ENCODE measurements at places on chromosomes 2 and 18.

DNA sequence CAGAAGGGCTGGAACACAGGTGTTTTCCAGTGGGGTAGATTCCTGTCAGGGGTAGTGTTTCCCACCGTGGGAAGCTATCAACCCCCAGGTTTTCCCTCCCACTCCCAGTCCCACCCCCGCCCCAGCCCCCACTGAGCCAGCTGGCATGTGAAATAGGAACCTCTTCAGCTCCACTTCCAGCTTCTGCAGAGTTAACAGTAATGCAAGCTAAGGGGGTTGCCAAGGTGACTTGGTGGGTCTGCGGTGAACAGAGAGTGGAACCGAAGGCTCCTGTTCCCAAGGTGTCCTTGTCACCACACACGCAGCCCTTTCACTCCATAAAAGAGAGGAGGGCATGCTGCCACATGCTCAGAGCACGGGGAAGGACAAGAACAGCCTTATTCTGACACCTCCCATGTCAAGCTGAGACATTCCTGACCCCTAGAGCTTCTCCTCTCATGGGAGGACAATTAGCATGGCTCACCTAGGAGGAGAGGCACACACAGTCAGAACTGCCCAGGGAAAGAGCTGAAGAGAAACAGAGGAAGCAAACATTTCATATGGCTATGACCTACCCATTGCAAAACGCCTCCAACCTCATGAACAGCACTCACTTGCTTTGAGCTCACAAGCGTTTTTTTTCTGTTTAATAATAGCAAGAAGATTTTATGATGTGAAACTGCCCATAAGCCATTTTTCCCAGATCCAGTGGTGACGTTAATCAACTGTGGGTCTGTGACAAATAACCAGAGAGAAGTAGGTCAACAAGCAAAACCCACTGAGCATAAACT, 39.8 kb upstream of the TBC1D8 start:
- peak; percentile 75 for ATAC-seq

- no peak for ATAC-seq
These were observed 99.6 kb upstream of the ST3GAL5 start for GRCh38 chr2:85988175-85988913.

- ATAC-seq = no peak
These were observed 329.3 kb downstream of the INSIG2 start for GRCh38 chr2:118417406-118418120.

GRCh38 chr18:63975628-63976027, 5.7 kb downstream of the SERPINB8 start:
- no peak for ATAC-seq

DNA sequence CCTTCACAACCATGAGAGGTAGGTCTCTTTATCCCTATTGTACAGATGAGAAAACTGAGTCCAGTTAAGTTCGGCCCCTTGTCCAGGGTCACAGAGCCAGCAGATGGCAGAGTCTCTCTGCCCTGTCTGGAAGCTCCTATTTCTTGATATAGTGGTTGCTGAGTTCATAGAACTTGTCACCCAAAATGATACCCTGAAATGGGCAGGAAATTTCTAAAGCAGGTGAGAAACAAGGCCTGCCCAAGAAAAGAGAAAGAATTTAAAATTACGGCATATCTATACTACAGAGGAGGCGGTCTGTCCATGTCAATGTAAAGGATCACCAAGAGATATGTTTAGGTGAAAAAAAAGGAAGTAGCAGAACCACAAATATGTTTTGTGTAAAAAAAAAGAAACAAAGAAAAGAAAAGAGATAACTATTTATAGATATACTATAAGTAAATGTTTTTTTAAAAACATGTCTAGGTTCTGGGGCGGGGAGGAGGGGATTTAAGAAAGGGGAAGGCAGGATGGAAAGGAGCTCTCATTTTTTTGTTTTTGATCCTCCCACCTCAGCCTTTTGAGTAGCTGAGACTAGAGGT, 39.8 kb downstream of the MYO7B start:
- no peak for ATAC-seq

- no peak for ATAC-seq
These were observed 332.0 kb upstream of the RAB12 start for GRCh38 chr18:8277270-8277669.

DNA sequence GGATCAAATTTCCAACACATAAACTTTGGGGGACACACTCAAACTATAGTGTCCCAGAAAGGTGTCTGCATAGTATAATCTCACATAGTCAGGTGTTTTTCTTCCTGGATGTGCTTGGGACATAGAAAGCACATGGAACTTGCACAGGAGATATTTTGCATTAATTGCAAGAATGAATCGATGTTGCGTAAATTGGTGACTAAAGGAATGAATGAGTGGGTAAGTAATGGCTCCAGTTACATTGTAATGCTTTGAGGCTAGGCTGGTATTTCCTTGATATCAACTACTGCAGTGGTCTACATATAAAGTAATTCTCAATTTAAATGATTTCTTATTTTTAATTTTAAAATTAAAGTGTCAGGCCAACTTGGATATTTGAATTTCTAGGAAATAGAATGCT, 53.4 kb downstream of the SH3RF3 start:
- no peak for ATAC-seq

DNA sequence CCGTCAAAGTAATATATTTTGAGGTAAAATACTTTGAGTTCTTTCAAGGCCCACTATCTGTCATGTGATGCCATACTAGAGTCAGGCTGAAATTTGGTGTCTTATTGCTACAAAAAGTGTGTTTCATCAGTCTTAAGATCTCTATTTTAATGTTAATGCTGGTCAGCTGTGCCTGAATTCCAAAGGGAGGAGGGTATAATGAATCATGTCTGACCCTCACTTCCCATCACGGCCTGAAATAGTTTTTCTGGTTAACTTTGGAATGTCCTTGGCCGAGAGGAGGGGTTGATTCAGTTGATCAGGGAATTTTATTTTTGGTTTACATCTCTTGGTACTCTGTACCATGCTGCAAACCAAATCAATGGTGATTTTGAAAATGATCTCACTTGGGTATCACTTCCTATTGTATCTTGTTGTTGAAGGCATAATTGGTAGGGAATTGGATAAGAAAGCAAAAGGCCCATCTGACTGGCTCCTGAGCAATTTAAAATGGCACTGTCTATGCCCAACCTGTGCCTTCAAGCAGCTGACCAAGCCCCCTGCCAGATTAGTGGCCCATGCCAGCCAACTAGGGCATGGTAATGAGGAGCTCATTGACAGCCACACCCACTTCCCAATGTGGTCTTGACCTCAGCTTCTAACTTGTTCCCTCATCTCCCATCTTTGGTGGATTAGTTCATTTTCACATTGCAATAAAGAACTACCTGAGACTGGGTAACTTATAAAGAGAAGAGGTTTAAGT, 6.1 kb upstream of the SLC35F5 start:
- ATAC-seq = no peak

DNA sequence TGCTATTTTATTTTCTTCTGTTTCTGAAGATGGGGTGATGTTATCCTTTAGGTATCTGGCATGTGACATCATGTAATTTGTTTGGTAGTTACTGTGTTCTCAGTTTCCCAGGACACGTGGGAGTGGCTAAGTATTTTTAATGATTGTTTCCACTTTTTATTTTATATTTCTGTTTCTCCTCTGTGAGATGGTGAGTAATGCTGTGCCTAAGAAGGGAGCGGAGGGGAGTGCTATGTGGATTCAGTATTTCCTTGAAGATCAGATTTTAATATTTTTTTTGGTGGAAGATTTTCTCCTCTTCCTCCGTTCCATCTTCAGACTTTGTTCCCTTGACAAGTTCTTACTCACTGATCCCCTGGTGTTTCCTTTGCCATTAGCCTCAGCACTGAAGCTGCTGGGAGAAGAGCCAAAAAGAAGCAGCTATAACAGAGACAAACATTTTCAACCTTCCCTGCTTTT, 180.0 kb upstream of the MMADHC start:
- ATAC-seq = no peak

- no peak for ATAC-seq
These were observed 28.8 kb downstream of the SH3BP4 start for GRCh38 chr2:234980451-234981187.

- ATAC-seq = no peak
These were observed 7.2 kb downstream of the PTPN4 start for GRCh38 chr2:119766944-119767343.

- ATAC-seq = peak; percentile 95
These were observed 174.0 kb downstream of the TGIF1 start for GRCh38 chr18:3623769-3624545.

DNA sequence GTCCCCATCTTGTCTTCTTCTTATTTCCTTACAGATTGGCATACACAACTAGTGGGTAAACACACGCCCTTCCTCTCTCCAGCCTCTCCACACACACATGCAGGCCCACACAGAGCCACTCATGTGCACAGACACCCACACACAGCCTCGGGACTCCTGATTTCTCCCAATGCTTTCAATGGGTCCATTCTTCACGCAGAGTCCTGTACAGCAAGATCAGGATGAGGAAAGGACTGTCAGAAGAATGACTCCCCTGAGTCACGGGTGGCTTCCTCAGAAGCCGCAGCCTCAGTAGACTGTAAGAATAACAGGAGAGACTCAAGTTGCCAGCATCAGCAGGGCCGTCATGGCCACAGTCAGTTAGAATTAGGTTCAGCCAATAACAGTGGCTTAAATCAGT, 109.1 kb upstream of the GLI2 start:
- no peak for ATAC-seq

GRCh38 chr2:138274421-138275291, 226.9 kb upstream of the SPOPL start:
- ATAC-seq = no peak

- ATAC-seq = no peak
These were observed 94.8 kb downstream of the SPOPL start for GRCh38 chr2:138596403-138596802.

DNA sequence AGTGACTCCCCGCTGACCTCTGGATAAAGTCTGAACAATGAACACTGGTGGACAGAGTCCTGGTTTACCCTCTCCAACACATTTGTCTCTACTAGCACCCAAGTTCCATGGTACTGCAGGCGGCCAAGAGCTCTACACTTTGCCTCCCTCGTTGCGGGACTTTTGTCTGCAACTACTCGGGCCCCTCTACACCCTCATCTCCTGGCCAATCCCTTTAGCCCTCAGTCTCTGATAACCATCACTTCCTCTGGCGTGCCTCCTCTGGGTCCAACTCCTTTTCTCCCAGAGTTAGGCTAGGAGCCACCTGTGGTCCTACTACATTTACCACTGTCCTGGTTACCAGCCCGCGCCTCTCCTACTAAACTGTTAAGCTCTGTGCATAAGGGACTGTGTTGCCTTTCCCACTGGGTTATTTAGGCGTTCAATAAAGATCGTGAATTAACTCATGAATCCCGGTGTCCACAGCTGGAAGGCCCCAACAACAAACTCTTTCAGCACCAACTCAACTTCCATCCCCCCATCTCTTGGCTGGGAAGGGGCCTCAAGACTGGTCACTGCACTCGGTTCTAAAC, 757 bp downstream of the HDHD2 start:
- ATAC-seq = no peak

DNA sequence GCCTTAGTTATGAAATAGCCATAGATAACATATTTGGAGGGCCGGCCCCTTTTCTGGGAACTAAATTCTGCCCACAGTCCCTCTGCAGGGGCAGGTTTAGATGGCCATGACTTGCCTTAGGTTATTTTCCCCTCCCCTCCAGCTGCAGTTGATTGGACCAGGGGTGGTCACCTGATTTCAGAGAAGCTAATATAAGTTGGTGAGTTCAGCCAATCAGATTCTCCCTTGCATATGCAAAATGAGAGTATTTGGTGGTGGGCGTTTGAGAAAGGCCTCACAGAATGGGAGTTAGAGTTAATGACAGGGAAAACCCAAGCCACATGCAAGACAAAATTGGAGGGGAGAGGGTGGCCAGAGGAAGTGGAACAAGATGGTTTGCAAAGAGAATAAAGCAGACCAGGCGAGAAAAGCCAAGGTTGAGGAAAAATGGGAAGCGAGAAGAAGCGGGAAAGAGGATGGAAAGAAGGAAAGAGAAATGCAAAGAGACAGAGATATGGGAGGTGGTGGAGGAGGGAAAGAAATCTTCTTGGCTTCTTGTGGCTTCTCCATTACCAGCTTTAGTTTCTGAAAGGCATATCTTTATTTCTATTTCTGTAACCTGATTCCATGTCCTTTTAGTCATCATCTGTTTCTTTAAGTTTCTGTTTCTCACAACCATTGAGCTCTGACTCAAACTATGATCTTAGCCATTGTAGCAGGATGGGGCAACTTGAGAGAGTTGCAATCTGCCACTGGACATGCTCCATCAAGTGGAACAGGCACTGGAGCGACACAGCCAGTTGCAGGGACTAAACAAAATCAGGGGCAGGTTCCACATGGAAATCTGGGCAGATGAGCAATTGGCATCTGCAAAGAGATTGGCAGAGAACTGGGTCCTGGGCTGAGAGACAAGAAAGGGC, 108.1 kb upstream of the SIX3 start:
- no peak for ATAC-seq

DNA sequence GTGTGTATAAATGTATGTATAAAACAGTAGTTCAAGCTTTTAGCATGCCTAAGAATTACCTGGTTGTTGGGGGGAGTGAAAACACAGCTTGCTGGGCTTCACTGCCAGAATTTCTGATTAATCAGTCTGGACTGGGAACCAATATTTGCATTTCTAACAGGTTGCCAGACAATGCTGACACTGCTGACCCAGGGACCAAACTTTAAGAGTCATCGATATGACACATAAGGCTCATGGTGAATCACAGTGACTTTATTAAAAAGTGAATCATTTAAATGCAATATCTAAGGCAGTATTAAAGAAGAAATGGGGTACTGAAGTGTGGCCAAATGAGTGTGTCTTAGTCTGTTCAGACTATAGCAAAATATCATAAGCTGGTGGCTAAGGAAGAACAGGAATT, 195.9 kb upstream of the DTNA start:
- no peak for ATAC-seq

DNA sequence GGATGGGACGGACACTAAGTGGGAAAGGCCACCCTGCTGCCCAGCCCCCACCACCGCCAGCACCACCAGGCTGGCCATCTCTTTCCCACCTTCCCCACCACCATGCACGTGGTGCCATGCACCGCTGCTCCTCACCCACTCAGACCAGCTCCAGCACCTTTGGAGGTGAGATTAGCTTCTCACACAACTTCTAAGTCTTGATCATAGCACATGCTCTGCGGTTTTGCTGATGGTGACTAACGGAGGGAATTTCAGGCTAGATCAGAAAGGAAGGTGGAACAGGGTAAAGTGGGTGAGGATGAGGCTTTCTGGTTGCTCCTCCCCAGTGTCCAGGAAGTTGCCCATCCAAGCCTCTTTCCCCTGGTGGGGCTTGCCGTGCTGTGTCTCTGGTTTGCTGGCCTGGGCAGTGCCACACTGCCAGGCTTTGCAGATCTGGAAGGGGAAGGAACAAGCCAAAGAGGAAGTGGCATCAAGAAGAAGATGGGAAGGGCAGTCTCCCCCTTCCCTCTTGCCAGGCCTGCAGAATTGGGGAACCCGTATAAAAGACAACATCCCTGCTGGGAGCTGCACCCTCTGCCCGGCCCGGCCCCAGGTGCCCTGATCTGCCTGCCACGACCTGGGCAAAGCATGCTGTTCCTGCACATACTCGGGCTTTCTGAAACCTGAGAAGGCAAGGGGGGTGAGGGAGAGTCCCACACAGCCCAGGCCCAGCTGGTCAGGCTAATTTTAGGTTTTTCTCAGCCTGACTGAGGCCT, 44.3 kb upstream of the CAB39 start:
- peak; percentile 37 for ATAC-seq

DNA sequence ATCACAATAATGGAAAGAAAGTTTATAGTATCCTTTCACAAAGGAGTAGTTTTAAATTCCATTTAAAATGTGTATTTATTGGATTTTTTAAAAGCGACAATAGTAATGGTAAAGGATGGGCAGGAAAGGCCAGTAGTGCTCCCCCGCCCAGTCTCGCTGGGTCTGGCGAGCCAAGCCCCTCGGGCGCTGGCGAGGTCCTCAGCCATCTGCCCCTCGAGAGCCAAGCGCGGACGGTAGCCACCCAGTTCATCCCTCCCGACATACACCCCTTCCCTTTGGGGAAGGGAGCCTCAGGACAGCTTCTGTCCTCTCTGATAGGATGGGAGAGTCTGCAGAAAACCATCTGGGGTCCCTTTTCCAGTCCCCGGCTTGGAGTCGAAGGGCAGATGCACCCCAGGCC, 45.2 kb downstream of the BOLA3 start:
- ATAC-seq = no peak

All from esophagus mucosa (tissue), 1 donor.